ENCODE measurements at places on chromosomes 4 and X.
A peak's percentile ranks its signal among the peaks of the same experiment; 100 is the strongest.

DNA sequence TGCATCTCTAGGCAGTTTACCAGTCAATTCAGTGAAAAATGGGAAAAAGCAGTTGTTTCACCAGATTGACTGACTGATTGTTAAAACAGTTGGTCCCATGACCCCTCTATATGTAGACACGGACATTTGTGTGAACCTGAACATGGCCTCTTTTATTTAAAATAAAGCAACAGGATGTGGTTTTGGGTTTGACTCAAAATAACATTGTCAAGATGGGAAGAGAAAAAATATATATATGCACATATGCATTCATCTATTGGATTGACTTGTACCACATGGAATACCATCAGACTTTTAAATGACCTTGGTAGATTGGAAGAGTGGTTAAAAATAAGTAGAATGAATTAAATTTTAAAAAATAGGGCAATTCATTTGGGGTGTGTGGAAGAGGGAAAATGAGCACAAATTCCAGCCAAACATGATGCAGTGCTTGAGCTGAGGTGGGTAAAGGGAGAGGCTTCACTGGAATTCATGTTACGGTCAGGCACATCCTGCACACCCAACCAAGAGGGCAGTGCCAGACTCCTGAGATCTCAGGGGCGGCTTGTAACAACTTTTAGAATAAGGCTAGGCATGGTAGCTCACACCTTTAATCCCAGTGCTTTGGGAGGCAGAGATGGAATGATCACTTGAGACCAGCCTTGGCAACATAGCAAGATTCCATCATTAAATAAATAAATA lies 560.7 kb upstream of the TENM3 start:
- no peak for DNase-seq

- no peak for DNase-seq
Observed at GRCh38 chr4:61214680-61215079, 14.6 kb downstream of the ADGRL3 start.

DNA sequence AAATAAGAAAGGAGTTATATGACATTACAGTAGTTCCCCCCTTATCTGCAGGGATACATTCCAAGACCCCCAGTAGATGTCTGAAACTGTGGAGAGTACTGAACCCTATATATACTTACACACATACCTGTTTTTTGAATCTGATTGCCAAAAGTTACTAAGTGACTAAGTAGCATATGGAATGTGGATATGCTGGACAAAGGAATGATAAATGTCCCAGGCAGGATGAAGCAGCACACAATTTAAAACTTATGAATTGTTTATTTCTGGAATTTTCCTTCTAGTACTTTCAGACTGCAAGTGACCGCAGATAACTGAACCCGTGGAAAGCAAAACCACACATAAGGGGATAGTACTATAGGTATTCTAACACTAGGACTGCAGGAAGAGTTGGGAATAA lies 22.7 kb downstream of the UGDH start:
- DNase-seq = no peak

- no peak for DNase-seq
Observed at GRCh38 chrX:73668779-73669178, 105.8 kb downstream of the CHIC1 start.

DNA sequence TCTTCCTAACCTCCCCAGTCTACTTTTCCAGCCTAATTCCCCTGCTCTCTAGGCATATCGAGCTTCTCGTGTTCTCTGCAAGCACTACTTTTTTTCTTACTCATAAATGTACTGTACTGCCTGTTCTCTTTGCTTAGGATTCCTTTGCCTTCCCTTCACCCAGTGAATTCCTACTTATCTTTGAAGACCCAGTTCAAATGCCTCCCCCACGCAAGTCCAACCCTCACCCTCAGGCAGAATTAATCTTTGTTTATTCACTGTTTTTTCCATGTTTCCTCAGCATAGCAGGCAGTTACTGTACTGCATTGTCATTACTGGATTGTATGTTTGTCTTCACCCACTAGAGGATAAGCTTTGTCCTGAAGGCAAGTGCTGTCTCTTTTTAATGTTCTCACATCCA lies 287.7 kb downstream of the BMPR1B start:
- no peak for DNase-seq

DNA sequence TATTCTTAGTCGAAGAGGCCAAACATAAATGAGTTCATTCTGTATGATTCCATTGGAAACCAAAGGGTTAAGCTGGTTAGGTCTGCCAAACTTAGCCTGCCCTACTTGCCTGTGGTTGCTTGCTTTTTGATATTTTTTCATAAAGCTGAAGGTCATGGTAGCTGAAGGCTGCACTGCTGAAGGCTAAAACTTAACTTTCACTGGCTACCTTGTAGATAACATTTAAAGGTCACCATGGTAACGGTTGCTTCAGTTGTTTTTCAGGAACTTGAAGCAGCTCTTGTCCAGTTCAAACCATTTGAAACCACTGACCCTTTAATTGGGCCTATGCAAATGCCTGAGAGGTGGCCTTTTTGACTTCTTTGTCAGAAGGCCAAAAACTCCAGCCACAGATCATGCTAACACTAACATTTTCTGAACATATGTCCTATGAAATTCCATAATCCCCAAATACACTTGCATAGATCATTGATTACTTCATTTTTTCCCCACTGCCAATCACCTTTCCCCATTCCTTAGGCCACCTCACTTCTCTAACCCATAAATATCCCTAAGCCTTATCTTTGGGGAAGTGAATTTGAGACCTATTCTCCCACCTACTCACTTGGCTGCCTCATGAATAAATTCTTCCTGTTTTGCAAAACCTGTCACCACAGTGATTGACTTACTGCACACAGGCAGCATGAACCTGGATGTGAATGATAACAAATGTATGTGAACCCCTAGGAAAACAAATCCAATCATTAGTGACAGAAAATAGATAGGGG lies 10.7 kb upstream of the SMIM10L2A start:
- no peak for DNase-seq

DNA sequence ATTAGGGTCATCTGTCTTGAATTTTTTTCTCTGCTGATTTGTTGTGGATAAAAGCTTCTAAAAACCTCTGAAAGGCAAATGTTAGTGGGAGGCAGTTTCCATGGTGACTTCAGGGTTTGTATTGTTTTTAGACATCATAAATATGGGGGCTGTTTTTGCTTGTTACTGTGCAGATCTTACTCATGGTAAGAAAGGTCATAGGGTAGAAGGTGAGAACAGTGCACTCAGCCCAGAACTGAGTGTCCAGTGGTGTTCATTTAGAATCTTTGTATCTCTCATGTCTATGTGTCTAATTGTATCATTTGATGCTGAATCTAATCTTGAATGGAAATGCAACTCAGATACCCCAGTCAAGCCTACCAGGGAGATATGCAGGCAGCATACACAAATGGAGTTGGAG lies 609.8 kb downstream of the ZNF674 start:
- DNase-seq = no peak

- DNase-seq = no peak
Observed at GRCh38 chr4:36208893-36209473, 35.3 kb downstream of the ARAP2 start.

DNA sequence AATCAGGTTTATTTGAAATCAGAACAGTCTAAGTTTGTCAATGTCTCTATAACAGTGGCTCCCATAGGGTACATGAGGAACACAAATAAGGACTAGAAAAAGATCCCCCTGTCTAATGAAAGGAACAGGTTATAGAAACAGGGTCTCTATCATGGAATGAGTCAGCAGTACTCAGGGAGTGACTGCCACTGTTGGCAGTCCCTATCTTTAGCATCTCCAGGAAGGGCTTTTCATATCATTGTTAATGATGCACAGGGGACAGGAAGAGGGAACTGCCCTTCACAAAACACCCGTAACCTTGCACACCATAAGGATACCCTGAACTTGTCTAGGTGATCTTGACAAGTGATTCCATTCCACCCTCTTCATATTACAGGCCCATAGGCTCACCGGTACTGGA lies 38.5 kb upstream of the SMIM10L2A start:
- no peak for DNase-seq

- DNase-seq = peak; percentile 90
Observed at GRCh38 chr4:99300934-99301333, 10.1 kb upstream of the ADH1A start.

DNA sequence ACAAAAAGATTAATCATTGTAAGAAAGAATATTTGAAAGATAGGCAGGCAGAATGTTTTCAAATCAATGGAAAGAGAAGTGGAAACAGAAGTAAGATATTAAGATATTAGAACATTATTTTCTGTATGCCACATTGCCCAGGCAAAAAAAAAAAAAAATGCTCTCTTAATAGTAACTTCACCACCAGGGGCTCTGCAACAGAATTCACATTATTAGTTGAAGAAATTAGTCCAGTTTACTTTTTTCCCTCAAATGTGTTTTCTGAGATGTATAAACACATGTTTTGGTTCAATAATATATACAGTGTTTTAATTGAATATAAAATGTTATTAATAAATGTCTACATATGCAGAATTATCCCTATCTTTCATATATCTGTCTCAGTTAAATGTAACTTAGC lies 78.0 kb upstream of the ADAD1 start:
- no peak for DNase-seq

GRCh38 chr4:114180481-114180880 lies 201.0 kb upstream of the ARSJ start:
- no peak for DNase-seq

DNA sequence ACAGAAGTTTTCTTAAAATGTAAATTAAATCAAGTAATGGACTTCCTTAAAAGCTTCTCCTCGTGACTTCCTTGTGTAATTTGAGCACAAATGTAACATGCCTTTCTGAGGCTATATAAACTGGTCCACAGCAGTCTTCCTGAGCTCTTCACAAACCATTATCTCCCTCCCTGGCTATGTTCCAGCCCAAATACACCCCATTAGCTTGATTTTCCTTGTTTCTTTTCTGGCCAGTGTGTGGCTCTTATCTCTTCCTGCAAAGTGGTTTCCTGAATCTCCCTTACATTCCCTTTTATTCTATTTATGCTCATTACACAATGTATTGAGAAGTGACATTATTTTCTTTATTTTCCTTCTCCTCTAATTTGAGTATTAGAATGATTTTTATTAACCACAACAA lies 1085.3 kb upstream of the PCDH10 start:
- DNase-seq = no peak

DNA sequence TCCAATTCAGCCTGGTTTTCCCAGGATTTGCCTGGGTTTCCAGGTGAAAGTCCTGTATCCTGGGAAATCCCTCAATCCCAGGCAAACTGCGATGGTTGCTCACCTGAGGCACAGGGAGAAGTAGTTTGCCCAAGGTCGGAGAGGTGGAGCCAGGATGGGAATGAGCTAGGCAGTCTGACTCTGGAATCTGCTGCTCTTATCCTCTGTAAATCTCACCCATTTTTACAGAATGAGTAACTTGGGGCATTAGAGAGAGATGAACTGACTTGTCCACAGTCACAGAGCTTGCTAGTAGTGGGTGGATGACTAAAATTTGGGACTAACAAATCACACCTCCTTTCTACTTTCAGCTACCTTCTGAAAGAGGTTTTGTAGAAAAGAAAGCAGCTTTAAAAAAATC lies 9.8 kb upstream of the ARX start:
- no peak for DNase-seq

DNA sequence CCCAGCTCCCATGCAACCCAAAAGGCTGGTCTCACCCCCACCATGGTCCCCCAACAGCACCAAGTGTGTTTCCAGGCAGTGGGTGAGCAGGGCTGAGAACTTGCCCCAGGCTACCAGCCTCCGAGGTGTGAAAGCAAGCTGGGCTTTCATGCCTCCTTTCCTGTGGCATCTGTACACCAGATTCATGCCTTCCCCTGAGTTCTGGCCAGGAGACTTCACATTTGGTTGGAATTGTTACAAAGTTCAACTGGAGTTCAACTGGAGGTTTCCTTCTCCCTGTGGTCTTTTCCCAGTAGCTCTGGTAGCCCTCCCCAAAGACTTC lies 77.6 kb upstream of the RAB40AL start:
- no peak for DNase-seq

DNA sequence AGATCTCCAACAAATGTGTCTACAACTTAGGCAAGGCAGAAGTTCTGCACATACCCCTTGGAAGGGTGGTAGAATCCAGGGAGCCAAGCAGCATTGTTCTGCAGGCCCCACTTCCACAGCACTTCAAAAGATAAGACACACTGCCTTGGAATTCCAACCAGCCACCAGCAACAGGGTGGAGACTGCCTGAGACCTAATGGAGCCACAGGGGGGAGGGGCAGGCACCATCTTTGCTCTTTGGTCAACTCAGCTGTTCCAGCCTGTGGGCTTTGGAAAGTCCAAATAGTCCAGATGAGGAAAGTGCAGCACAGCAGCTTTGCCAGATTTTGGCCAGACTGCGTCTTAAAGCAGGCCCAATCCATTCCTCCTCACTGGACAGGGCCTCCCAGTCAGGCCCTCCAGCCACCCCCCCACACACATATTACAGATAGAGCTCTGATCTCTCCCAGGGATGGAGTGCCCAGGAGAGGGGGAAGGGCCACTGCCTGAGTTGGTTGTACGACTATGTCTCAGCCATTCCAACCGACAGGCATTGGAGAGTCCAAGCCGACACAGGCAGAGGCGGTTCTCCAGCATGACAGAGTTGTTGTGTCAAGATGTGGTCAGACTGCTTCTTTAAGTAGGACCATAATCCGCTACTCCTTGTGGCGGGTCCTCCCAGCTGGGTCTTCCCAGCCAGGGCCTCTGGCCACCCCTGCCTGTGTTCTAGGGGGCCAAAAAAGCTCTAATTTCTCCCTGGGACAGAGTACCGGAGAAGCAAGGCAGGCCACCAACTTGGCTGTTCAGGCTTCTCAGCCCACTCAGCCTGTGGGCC lies 42.5 kb upstream of the ANTXR2 start:
- no peak for DNase-seq

GRCh38 chrX:150446151-150446550 lies 83.0 kb downstream of the MAMLD1 start:
- no peak for DNase-seq

- DNase-seq = no peak
Observed at GRCh38 chrX:153624196-153625091, 22.6 kb upstream of the DUSP9 start.

DNA sequence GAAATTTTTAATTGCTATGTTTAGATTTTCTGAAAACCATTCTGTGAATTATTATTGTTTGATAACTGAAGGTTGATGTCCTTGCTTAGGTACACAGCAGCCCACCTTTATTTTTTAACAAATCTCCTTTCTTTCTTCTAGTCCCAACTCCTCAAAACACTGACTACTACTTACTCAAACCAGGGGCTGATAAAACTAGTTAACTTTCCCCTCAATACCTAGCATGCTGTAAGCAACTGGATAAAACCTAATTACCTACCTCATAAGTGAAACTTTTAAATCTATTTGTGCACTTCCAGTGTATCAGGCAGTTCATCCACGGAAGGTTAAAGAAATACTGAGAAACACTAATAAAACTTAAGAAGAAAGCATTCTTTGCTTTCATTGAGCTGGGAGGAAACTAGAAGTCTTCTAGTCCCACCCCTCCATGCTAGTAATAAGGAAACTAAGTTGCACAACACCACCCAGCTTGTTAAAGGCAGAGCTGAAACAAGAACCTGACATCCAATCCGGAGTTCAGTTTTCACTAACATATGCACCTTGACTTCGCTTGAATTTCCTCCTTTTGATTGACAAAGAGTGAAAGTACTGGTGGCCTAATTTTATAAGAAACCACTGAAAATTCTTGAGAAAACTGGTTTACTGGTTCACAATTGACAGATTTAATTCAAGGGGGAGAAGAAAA lies 180.2 kb upstream of the TET2 start:
- no peak for DNase-seq

GRCh38 chr4:73005514-73005913 lies 64.0 kb downstream of the COX18 start:
- no peak for DNase-seq
